ENCODE measurements at places on chromosomes 3 and 15.

DNA sequence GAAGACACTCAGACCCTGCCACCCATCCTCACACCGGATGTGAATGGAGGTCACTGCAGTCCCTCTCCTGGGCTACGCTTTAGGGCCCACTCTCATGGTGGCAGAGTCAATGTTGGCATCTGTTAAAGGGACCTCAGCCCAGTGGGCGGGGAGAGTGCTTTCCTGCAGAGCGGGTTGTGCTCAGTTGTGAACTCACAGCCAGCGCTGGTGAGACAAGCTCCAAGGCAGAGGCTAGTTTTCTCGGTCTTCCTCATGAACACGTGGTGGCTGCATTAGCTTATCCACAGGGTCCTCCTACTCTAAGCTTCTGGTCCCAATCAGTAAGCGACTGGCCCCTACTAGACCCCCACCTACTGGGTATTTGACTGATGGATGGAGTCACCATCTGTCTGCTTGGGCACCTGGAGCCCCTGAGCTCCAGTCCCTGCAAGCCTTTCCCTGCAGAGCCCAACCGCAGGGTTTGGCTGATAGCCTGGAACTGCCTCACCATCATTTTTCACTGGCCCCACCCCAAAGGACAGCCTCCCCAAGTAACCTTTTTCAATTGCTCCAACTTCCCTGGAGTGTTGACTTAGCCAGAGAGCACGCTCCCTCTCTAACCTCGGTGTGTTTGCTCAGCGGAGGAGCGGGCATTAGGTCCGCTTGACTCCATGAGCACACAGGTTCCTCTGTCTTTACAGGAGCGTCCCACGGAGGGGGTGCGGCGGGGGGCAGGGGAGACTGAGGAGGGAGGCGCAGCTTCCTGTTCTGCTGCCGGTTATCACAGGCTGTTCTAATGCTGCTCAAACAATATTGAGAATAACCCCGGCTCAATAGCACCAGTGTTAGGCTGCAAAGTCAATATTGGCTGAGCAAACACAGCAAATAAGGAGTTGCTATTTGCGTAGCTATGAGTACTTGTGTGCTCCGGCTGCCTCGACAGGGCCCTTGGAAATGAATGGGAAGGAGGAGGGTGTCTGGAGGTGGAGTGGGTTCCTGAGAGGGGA, 141.7 kb downstream of the RPLP1 start:
- no peaks in the 10 kb centered on the region for H3K36me3 ChIP-seq
- peak; percentile 58 for DNase-seq
- no peaks in the 10 kb centered on the region for H3K27me3 ChIP-seq
- H3K4me3 ChIP-seq = peak overlapping the region; percentile 43
- H3K4me1 ChIP-seq = peaks cover 18% of the 10 kb centered on the region

DNA sequence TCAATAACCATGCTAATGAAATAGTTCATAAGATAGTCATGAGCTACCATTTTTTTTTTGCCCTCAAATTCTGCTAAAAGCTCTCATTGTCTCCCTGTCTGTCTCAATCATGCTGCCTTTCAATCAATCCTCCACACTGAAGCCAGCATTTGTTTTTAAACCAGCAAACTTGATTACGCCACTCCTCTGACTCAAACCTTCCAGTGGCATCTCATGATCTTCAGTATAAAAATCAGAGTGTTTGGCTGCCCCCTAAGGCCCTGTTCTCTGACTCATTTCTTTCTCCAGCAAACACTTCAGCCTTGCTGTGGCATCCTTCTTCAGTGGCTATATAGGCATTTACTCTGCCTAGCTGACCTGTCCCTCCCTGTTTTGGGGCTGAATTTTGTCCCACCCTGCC, 36.0 kb upstream of the EOMES start:
- H3K4me1 ChIP-seq = no peaks in the 10 kb centered on the region
- no peaks in the 10 kb centered on the region for H3K36me3 ChIP-seq
- H3K4me3 ChIP-seq = no peak overlapping the region
- H3K27ac ChIP-seq = no peak overlapping the region

DNA sequence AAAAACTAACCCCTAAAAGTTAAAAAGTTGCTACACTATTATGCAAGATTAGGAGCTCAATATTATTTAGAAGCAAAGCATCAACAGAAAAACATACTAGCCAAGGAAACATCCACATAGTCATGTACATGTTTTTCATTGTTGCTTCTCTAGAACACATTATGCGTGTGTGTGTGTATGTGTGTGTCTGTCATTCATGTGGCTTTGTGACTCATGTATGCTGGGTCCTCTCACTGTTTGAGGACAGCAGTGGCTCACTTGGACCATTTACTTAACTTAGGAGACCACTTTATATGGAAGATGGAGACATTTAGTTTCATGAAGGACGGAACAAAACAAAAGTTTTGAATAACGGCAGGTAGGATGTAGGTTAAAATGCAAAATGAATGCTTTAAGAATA, 219.4 kb upstream of the THBS1 start:
- DNase-seq = no peak
- no peak overlapping the region for H3K27ac ChIP-seq
- no peaks in the 10 kb centered on the region for H3K36me3 ChIP-seq
- no peak overlapping the region for H3K4me3 ChIP-seq
- H3K4me1 ChIP-seq = no peaks in the 10 kb centered on the region

GRCh38 chr3:190305406-190305805, 16.8 kb downstream of the CLDN1 start:
- no peaks in the 10 kb centered on the region for H3K4me1 ChIP-seq
- no peak for DNase-seq
- H3K27ac ChIP-seq = no peak overlapping the region
- H3K36me3 ChIP-seq = no peaks in the 10 kb centered on the region
- no peak overlapping the region for H3K4me3 ChIP-seq

DNA sequence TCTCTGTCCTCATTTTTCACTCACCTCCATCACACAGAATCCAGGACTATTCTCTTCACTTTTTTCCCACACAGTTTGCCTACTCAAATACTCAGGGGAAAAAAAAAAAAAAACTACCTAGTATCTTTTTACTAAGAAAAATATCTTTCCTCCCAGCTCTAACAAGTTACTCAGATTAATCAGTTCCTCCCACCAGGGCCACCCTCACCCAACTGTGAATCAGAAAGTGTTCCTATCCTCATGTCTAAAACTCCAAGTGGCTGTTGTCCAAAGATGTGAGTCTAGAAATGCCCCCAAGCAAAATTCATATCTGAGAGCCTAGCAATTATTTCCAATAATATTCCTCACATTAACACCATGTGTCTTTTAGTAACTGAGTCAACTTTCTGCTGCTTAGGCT, 268.0 kb downstream of the ERC2 start:
- no peaks in the 10 kb centered on the region for H3K4me1 ChIP-seq
- H3K27me3 ChIP-seq = no peaks in the 10 kb centered on the region
- no peak overlapping the region for H3K4me3 ChIP-seq
- H3K27ac ChIP-seq = no peak overlapping the region

DNA sequence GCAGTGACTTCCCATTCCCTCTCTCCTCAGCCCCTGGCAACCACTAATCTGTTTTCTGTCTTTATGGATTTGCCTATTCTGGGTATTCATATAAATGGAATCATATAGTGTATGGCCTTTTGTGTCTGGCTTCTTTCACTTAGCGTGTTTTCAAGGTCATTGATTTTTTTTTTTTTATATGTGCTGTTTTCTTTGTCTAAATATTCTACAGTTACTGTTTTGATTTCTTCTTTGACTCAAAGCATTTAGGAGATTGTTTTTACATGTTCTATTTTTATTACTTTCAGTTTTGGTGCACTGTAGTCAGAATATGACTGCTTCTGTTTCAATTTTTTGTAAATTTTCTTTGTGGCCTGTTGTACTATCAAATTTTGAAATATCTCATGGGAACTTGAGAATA, 71.9 kb upstream of the RNU6-1 start:
- no peak for DNase-seq
- H3K36me3 ChIP-seq = no peaks in the 10 kb centered on the region

- DNase-seq = no peak
- no peak overlapping the region for H3K4me3 ChIP-seq
- H3K4me1 ChIP-seq = peaks cover 20% of the 10 kb centered on the region
- H3K27me3 ChIP-seq = no peaks in the 10 kb centered on the region
- peak overlapping the region; percentile 33 for H3K27ac ChIP-seq
- no peaks in the 10 kb centered on the region for H3K36me3 ChIP-seq
Measured at GRCh38 chr3:27680517-27681246, 41.4 kb downstream of the EOMES start.

DNA sequence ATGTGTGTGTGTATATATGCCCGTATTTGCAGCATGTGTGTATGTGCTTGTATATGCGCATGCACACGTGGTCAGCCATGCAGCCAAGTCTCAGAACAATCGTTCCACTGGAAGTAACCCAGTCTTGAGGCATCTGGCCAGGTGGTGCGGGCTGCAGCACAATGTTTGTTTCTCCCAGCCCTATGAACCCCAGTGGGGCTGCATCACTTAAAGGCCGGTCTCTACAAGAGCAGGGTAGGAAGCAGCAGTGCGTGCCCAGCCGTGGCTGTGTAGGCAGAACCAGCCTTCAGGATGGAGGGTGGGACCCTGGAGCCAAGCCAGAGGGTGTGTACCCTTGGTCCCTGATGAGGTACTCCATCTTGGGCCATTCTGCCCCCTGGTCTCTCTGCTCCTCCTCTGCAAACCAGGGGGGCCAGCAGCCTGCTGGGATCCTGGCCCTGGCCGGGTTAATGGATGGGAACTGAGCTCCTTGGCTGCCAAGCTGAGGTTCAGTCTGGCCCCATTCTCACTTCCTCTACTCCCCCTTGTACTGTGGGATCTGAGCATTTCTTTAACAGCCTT, 11.8 kb downstream of the KLF13 start:
- no peaks in the 10 kb centered on the region for H3K27me3 ChIP-seq
- peak overlapping the region; percentile 19 for H3K4me3 ChIP-seq
- H3K36me3 ChIP-seq = peaks cover 4% of the 10 kb centered on the region
- peak overlapping the region; percentile 66 for H3K27ac ChIP-seq
